T-helper 9 cell (primary cell): ENCODE measurements at places on chromosomes 5 and 9.

DNA sequence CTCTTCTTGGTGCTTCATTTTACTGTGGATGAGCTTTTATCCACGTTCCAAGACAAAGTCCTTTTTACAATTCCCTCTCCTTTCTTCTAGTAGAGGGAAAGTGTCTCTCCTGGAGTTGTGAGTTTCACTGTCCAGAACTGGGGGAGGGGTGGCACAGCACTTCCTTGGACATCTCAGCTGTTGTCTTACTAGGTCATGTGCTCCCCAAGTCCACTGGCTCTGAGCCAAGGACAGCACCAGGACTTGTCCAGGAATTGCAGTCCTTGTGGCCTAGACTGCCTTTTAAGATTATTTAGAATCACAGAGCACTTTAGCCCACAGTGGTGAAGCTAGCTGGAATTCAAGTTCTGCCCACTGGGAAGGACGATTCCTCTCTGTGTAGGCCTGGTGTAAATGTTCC, 700.2 kb upstream of the PTPRD start:
- no peak for DNase-seq

- DNase-seq = no peak
Observed at GRCh38 chr9:115349542-115349941, 231.6 kb upstream of the TNC start.

DNA sequence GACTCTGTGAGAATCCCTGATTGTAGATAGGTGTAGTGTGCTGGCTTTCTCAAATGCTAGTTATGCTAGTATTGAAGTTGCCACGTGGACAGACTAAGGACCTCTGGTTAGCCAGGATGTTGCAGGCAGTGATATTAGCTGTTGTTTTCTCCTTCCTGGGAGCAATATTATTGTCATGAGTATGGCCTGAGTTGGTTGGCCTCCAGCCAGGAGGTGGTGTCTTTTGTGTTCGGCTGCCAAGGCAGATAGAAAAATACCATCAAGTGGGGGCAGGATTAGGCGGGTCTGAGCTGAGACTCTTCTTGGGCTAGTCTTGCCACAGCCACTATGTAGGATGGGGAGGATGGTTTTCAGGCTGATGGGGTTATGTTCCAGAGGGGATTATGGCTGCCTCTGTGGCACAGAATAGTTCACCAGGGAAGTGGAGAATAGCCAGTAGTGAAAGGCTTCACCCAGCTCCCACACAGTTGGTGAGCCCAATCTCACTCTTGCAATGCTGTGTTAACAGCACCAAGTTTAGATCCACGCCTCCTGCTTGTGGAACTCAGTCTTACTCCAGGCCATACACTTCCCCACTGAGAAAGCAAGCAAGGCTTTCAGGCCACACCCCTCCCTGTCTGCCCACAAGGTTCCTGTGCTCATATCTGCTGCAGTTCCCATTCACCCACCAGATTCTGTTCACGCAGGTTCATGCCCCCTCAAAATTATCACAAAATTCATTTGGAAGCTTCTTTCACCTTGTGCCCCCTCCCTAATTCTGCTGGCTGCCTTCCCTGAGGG, 31.2 kb downstream of the GHR start:
- DNase-seq = no peak

DNA sequence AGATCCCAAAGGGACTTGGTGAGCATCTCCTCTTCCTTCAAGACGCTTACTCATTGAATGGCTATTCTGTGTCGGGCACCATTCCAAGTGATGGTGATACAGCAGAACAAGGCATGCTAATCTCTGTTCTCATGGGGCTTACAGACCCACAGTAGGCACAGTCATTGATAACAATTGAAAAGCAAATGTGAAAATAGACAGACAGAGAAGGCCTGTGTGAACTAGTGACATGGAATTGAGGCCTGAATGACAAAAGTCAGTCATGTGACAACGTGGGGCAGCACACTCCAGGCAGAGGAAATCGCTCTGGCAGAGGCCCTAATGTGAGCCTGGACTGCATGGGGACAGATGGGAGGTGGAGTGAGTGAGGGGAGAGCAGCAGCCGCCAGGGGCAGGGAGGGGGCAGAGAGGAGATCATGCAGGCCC, 70.7 kb upstream of the CPLX2 start:
- no peak for DNase-seq

DNA sequence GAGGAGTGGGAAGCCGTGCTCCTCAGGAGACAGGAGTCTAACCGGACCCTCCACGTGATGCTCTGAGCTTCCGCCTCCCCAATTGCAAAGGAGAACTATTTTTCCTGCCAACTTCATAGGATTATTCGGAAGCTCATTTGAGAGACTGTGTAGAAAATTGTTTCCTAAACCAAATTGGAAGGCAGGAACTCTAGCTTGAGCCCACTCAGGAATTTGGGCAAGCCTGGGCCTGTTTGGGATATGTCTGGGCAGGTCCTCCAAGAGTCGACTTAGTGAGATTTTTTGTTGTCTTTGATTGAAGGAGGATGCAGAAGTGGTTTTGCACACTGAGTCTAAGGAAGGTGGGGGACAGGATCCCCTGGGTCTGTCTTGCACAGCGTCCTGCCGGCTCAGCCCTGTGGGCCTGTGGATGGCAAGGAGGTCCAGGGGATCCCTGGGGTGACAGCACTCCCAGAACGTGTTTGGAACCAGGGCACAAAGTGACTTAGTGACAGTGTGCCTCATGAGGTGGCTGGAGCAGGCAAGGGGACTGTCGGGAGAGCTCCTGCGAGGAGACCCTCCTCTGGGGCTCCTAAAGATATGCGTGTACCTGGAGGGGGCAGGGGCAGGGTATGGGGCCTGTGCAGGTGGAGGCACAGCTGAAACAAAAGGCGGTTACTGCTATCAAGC, 283.3 kb downstream of the NSG2 start:
- no peak for DNase-seq

GRCh38 chr5:59174248-59174844, 591.5 kb downstream of the RAB3C start:
- DNase-seq = no peak

- no peak for DNase-seq
Observed at GRCh38 chr5:38134810-38135209, 123.5 kb upstream of the EGFLAM start.

GRCh38 chr9:36543916-36544315, 28.8 kb upstream of the MELK start:
- no peak for DNase-seq

GRCh38 chr9:32783168-32783891, at the start of gene TMEM215:
Gene TMEM215 (plus strand): TSS chr9:32783540. CDS start chr9:32784184, 644 bp downstream.
- DNase-seq = no peak

- DNase-seq = no peak
Observed at GRCh38 chr5:53180991-53181390, 71.4 kb upstream of the MOCS2 start.

GRCh38 chr5:139162448-139162847, 35.7 kb downstream of the SIL1 start:
- DNase-seq = no peak

DNA sequence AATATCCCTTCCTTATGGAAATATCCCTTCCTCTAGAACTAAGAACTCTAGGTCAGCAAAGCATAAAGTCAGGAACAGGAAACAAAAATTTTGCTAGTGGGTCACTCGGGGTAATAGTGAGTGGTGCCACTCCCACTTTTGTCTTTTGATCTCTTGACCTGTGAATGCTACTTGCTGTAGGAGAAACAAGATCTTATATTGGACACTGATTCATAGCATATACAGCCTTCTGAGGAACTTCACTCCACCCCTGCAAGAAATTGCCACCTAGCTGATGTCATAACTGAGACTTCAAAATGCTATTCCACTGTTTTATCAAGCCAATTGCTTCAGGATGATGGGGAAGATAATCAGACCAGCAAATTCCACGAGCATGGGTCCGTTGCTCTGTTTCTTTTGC, 53.3 kb upstream of the PRSS3 start:
- no peak for DNase-seq

DNA sequence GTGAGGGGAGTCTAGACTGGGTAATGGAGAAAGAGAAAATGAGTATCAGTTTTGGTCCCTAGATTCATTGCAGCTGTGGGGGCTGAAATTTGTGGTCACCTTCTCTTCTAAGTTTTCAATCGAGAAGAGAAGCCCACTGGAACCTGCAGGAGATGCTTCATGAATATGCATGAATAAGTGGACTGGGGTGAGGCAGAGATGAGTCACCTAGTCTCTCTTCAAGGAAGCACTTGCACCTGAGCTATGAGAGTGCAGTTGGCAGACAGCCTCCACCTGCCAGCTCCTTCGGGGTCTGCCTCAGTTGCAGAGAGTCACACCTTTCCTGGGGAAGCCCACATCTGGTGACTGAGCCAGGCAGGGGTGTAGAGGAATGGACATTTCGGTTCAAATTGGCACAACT, 69.1 kb downstream of the ZNF366 start:
- no peak for DNase-seq

DNA sequence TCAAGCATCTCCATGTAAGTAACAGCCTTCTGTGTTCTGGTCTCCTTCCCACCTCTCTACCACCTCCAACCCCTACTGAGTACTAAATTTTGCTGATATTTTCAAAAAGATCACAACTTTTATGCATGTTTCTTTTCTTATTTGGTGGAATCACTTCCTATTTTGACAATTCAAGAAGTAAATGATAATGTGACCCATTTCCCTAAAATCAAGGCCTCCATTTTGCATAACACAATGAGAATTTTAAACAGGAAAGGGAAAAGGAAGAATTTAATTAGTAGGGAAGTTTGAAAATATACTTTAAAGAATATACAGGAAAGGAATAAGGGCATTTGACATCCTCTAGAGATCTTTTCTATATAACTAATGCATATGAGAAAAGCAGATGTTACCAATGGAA, 212.9 kb upstream of the RASA1 start:
- no peak for DNase-seq

DNA sequence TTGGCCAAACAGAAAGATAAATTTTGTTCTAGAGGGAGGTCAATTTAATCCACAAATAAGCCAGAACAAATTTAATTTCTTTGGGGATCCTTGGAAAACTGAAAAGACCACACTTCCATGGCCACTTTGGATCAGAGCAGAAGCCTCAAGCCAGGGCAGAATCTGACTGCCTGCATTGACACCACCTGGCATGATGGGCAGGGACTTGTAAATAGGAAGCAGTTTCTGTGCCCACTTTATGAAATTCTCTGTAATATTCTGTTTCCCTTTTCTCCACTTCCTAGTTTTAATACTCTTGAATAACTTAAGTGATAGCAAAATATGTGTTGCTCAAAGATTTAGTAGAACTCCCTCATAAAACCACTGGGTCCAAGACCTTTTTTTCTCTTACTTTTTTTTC, 6.7 kb upstream of the TMEM252 start:
- DNase-seq = no peak

DNA sequence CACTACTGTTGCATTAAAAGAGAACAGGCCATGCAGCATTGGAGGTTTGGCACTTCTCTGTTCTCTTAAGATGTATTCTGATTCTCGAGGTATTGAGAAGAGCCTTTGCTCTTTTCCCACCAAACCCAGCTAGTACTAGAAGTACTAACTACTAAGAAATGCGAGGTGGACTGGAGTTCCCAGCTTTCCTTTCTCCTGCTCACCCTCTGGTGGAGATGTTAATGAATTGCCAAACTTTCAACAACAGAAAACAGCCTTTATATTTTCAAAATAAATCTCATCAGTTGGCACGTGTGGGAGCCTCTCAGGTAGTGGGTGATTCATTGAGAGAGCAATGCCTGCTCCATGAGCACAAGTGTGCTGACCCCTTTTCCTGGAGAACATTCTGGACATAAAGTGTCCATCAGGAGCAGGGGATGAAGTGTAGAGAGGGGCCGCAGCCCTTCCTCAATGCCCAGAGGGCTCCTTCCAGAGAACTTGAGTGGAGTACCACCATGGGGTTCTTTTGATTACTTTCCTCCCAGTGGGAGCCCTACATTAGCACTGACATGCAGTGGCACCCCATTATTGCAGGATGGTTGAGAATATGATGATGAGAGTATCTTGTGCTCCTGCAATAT, 45.7 kb downstream of the TMEM174 start:
- no peak for DNase-seq

DNA sequence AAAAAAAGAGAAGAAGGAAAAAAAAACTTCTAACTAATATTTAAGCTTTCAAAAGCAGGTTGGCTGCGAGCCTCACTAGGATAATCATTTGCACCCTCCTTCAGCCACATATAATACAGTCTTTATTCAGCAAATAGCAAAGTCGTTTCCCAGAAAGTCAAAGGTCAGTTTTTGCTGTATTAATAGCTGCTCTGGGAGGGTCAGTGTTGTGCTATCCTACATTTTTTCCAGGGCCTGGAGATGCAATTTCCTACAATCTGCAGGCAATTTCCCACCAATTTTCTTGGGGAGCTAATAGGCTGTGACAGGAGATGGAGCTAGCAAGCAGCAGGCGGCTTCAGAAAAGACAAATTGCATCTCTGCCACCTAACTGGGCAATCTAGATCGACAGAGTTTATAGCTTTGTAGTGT, 136.8 kb downstream of the TLE1 start:
- DNase-seq = no peak

- no peak for DNase-seq
Observed at GRCh38 chr9:121510766-121511550, 11.3 kb upstream of the GGTA1 start.

- DNase-seq = no peak
Observed at GRCh38 chr5:33271606-33272005, 169.2 kb upstream of the TARS1 start.
